Activated gamma-delta T cell treated with anti-CD3 and anti-CD28 coated beads, Interleukin-2, amount 50 U/mL, for 16 hours (primary cell): ENCODE measurements at places on chromosomes 12 and 14.

DNA sequence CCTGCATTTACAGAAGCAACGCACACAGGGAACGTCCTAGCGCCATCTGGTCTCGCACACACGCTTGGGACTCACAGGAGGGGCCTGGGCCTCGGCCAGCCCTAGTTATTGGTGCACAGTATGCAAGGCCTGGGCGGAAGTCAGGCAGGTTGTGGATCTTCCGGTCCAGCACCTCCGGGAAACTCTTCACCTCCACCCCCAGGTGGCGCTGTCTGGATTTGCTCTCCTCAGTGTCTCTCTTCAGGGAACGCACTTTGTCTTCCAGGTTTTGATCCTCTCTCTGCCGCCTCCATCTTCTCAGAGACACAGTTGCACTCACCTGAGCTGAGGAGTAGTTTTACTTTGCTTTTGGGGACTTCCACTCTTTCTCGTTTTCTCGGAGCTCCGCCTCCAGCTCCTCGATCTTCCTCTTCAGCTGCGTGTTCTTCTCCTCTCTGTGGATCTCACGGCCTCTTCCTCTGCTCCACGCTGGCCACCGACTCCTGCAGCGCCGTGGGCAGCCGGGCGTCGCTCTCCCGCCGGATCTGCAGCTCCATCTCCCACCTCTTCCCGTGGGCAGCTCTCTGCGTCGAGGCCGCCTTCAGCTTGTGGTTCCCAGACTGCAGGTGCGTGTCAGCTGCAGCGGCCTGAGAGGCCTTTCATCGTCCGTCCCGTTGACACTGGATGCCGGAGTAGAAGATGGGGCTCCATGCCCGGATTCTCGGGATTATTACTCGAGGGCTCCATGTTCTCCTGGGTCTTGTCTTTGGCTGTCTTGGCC lies 933.8 kb downstream of the TMEM121 start:
- peak; percentile 52 for DNase-seq

DNA sequence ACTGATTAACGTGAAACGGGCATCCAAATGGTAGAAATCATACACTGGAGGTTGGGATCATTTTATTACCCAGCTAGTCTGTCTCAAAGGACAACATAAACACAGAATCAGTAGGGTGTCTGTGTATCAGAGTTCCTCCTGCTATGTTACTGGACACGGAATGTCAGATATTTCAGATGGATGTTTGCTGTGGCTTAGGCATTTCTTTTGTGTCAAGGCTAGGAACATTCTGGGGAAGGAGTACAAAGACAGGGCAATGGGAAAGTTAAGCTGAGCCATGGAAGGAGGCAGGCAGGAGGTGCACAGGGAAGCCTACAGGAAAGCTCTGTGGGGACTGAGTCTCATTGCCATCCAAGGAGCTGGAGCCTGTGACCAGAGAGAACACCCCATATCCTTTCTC lies 254.6 kb downstream of the C12orf75 start:
- DNase-seq = no peak

DNA sequence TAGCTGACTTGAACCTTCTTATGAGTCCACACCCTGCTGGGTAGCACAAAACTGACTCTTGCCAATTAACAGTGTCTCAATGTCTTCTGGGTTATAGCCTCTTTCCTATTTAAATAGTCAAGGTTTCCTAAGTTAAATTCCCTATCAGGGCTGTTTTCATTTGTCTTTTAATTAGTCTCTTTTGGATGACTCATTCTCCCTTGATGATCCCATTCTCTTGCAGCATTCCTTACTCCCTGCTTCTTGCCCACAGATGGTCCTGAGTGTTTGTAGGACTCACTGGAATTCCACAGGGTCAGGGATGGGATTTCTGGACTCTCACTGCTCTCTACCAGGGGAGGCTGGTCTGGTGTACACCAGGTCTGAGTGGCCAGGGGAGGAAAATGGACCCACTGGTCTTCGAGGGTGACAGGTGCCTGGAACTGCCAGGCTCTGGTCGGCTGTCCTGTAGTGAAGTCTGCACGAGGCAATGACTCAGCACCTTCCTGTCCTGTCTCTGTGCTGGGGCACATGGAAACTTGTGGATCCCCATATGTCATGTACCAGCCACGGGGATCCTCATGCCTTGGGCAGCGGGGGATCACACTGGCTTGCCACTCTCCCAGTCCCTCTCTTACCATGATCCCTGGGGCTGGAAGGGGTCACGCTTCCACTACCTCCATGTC lies 236.5 kb upstream of the PELI2 start:
- no peak for DNase-seq

- peak; percentile 3 for DNase-seq
Observed at GRCh38 chr14:75831455-75831854, 150.3 kb downstream of the TGFB3 start.

DNA sequence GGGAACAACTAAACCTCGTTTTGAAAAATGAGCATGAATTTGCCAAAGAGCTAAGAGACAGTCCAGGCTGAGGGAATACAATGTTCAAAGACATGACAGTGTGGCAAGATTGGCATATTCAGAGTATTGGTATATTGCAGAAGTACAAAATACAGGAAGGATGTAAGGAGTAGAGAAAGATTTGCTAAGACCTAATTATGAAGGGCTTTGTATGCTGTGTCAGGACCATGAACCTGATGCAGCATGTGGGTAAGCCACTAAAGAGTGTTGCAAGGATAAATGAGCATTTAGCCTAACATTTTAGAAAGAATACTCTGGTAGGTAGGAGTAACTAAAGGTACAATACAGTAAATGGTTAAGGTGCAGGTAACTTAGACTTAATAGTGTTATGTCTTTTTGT lies 65.1 kb downstream of the KTN1 start:
- no peak for DNase-seq

- DNase-seq = no peak
Observed at GRCh38 chr14:103819503-103820307, 27.7 kb downstream of the PPP1R13B start.

GRCh38 chr12:132587781-132588180 lies 22.6 kb downstream of the LRCOL1 start:
- DNase-seq = no peak

- DNase-seq = no peak
Observed at GRCh38 chr12:9378430-9378835, 170.2 kb upstream of the PZP start.

- no peak for DNase-seq
Observed at GRCh38 chr12:7905071-7905470, 30.9 kb downstream of the SLC2A3 start.

DNA sequence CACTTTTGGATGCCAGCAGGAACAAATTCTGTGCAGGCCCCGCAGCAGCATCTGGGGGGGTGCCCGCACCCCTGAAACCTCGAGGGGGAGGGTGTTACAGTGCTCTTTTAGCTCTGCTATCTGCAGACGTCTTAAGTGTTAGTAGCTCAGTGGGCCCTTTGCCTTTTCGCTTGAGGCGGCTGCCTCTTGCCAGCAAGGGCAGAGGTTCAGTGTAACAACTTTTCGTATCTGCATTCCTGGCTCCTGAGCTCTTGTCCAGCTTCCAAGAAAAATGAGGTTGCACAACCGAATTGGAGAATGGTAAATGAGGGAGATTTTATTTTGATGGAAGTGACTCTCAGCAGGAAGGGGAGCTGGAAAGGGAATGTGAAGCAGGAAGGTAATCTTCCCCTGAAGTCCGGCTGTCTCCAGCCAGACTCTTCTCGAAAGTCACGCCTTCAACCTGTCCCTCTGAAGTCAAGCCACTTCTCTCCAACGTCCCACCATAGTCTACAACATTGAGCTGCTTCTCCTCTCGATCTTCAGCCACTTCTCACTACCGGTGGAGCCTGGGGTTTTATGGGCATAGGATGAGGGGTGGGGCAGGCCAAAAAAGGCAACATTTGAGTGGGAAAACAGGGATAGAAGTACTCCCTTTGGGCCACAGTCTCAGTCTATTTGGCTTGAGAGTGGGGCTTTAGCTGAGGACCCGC lies 17.8 kb downstream of the TAS2R50 start:
- DNase-seq = no peak

GRCh38 chr12:121246893-121247557 lies 37.1 kb downstream of the P2RX4 start:
- no peak for DNase-seq
